BJ (cell line): ENCODE measurements at places on chromosomes 7 and 10.

DNA sequence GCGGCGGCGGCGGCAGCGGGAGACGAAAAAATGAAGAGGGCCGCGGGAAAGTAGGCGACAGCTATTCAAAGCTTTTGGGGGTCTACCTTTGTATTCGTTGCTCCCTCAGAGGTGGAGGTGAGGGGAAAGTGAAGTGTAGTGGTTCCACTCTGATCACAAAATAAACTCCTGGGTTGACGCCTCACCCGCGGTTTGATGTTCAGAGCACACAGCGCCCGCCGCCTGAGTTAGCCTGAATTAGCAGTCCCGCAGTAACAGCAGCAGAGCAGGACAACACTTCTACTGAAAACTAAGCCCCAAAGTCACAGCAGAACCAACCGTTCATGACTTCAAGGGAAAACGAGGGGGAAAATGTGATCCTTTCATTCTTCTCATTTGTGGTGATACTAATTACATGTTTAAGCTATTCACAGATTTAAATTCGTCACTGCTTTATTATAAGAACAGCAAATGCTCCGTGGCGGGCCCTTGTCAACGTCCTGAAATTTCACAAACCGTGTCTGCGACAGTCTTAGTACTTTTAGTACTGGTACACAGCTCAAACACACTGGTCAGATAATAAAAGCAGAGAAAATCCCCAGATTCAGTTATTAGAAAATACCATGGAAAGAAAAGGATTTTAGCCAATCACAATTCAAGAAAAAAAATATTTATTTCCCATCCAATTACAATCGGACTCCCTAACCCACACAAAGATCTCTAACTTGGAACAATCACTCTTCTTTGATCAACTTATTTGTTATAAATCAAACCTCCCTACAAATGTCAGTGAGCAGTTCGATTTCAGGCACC is 563 bp upstream of the JMJD1C start:
- no peak for DNase-seq

DNA sequence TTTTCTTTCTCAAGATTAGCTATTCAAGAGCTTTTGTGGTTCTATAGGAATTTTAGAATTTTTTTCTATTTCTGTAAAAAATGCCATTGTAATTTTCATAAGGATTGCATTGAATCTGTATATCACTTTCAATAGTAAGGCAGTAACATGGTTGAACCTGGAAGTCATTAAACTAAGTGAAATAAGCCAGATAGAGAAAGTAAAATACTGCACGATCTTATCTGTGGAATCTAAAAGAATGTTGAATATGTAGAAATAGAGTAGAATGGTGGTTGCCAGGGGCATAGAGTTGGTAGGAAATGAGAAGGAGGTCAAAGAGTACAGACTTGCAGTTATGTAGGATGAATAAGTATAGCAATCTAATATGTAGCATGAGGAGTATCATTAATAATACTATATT is 1073.5 kb upstream of the LRRN3 start:
- DNase-seq, result no peak

- no peak for DNase-seq
Measured at GRCh38 chr7:129886167-129886817, 66.5 kb downstream of the UBE2H start.

- no peak for DNase-seq
Measured at GRCh38 chr7:105791926-105792325, 84.5 kb downstream of the ATXN7L1 start.

GRCh38 chr10:94075506-94075905 is 81.8 kb downstream of the PLCE1 start:
- no peak for DNase-seq

- DNase-seq, result no peak
Measured at GRCh38 chr7:78543976-78544375, 745.4 kb downstream of the PHTF2 start.
